Endothelial cell (in vitro differentiated cells): ENCODE measurements at places on chromosomes 1 and 21. TPM values are rescaled to one million over a fixed set of nuclear protein-coding genes. Genes with fewer than 3 reads are reported as not detected.

FCN3 gene
- total RNA-seq, result 132 TPM

TTC22 gene
- not detected for total RNA-seq

ZNF695 gene
- total RNA-seq, result 3.2 TPM

SOX13 gene
- total RNA-seq, result 107 TPM

- peak within 1 kb of the TSS; percentile 38 for H3K27ac ChIP-seq
- peak; percentile 77 for DNase-seq
- H3K36me3 ChIP-seq, result peaks cover 4% of the 10 kb centered on the region
Observed at GRCh38 chr1:212950243-212951125, at the start of gene VASH2. Gene VASH2 (plus strand): TSS chr1:212950541. CDS start chr1:212951543, 1,002 bp downstream.

DNA sequence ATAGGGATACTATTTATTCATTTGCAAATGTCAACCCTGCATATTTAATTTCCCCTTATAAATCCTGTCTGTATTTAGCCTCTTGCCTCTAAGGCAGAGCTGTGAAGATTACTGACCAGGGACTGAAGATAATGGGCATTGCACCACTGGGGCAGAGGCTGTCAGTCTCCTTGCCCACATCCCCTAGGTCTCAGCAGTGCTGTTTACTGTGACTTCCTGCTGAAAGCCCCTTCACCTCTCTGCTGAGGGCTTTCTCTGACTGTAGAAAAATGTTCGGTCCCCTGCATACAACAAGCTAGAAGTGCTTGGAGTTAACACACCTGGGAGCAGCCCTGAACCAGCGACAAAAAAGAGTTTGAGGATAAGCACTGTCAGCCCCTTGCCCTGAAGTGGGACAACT is 28.8 kb downstream of the SLC5A9 start:
- peaks cover 3% of the 10 kb centered on the region for H3K27me3 ChIP-seq
- H3K4me1 ChIP-seq, result peaks cover 31% of the 10 kb centered on the region
- H3K4me3 ChIP-seq, result no peak overlapping the region
- peaks cover 16% of the 10 kb centered on the region for H3K36me3 ChIP-seq
- no peak overlapping the region for H3K27ac ChIP-seq

DNA sequence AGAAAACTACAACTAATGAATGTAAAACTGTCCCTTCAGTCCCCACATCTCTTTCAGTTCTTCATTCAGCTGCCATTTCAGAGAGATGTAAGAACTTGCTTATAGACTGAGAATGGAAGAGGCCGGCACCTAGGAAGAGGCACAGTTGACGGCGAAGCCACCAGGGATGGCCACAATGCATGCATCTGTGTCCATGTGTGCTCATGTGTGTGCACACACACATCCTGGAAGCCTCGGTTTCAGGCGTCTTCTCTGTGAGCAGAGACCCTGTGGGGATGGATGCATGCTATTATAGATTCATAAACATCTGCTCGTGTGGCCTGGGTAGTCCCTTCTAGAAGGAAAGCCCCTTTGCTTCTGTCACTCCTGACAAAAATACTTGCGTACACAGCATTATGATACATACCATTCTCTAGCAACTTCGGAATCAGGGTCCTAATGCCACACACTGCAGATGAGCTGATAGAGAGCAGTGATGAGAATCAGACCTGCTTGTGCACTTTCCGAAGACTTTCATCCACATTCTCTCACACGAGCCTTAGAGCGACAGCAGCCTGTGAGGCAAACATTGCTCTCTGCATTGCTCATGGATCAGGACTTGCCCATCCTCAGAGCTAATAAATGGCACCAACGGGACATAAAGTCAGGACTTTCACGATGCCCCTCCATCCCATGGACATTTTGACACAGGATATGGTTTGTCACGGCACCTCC is 12.4 kb upstream of the GPR61 start:
- peak overlapping the region; percentile 71 for H3K27ac ChIP-seq
- DNase-seq, result no peak
- peaks cover 4% of the 10 kb centered on the region for H3K27me3 ChIP-seq
- peaks cover 15% of the 10 kb centered on the region for H3K4me1 ChIP-seq

GRCh38 chr1:101733340-101733739 is 263.4 kb downstream of the OLFM3 start:
- no peaks in the 10 kb centered on the region for H3K27me3 ChIP-seq
- H3K4me3 ChIP-seq, result no peak overlapping the region
- no peaks in the 10 kb centered on the region for H3K4me1 ChIP-seq
- H3K27ac ChIP-seq, result no peak overlapping the region
- no peak for DNase-seq
- H3K36me3 ChIP-seq, result no peaks in the 10 kb centered on the region

DNA sequence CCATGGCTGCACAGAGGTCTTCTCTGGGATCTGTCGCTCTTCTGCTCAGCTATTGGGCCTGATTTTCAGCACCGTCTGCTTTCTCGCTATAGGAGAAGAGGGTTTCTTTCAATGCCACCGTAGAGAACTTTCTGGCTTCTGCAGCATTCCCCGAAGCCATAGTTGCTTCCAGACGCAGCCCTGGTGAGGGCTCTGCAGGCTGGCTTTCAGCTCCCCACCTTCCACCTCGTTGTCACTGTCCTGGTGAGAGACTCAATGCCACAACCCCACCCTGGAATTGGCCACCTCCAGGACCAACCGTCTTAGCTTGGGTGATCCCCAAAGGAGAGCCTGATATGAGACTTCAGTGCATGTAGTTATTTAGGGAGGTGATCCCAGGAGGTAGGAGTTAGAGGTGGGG is 12.0 kb upstream of the PRKCZ start:
- H3K4me3 ChIP-seq, result no peak overlapping the region
- DNase-seq, result no peak
- H3K4me1 ChIP-seq, result no peaks in the 10 kb centered on the region
- H3K27ac ChIP-seq, result no peak overlapping the region

GRCh38 chr1:18280956-18281355 is 173.4 kb downstream of the IGSF21 start:
- H3K27me3 ChIP-seq, result peaks cover 9% of the 10 kb centered on the region
- no peak overlapping the region for H3K4me3 ChIP-seq
- no peak for DNase-seq
- H3K36me3 ChIP-seq, result no peaks in the 10 kb centered on the region

DNA sequence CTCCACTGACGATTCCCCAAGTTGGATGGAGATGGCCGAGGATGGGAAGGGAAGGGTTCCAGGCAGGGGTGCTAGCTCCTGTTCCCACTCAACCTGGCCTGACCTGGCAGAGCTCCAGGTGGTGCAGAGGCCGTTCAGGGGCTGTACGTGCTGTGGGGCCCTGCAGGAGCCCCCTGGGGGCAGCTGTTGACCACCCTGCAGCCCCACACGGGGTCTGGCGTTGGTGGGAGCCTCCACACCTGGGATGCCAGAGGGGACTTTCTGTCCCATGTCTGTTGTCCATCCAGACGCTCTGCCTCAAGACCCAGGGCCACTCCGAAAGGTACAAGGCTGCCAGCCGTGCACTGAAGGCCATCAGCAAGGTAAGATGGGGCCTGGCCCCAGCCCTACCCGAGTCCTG is 20.0 kb downstream of the ARHGEF16 start:
- no peak for DNase-seq
- no peak overlapping the region for H3K27ac ChIP-seq
- H3K4me3 ChIP-seq, result no peak overlapping the region
- peaks cover 14% of the 10 kb centered on the region for H3K4me1 ChIP-seq

DNA sequence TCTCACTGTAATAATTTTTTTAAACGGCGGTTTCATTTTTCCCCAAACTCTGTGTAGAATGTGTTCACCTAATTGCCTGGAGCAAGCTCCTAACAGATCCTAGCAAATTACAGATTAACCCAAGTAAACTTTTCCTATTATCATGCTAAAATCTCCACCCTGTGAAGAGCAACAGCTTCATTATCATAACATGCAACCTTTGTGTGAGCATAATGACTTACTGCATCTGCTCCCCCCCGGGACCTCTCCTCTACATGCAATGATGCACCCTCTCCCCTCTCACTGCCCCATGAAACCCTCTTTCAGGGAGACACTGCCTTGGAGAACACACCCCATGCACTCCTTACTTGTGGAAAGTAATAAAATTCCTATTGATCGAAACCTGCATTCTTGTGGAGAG is 717.0 kb upstream of the TMPRSS15 start:
- no peaks in the 10 kb centered on the region for H3K36me3 ChIP-seq
- no peaks in the 10 kb centered on the region for H3K27me3 ChIP-seq
- DNase-seq, result no peak
- no peak overlapping the region for H3K4me3 ChIP-seq
- H3K27ac ChIP-seq, result no peak overlapping the region

DNA sequence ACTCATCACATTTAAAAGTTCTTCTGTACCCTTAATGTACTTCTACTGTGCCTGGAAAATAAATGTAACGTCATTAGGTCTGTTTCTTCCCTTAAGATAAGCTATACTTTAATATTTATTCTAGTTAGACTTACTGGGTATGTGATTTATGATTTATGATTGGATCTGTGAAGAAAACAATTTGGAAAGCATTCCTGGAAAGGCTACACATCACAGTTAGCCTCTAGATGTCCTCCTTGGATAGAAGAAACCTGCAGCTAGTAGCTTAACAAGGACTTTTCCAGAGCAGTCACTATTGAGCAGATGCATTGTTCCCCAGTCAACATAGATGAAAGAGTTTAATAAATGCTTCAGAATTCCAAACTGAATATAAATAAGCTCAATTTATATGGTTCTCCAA is 22.2 kb upstream of the ABL2 start:
- peaks cover 6% of the 10 kb centered on the region for H3K4me1 ChIP-seq
- no peaks in the 10 kb centered on the region for H3K36me3 ChIP-seq
- H3K27me3 ChIP-seq, result peaks cover 2% of the 10 kb centered on the region
- no peak for DNase-seq

DNA sequence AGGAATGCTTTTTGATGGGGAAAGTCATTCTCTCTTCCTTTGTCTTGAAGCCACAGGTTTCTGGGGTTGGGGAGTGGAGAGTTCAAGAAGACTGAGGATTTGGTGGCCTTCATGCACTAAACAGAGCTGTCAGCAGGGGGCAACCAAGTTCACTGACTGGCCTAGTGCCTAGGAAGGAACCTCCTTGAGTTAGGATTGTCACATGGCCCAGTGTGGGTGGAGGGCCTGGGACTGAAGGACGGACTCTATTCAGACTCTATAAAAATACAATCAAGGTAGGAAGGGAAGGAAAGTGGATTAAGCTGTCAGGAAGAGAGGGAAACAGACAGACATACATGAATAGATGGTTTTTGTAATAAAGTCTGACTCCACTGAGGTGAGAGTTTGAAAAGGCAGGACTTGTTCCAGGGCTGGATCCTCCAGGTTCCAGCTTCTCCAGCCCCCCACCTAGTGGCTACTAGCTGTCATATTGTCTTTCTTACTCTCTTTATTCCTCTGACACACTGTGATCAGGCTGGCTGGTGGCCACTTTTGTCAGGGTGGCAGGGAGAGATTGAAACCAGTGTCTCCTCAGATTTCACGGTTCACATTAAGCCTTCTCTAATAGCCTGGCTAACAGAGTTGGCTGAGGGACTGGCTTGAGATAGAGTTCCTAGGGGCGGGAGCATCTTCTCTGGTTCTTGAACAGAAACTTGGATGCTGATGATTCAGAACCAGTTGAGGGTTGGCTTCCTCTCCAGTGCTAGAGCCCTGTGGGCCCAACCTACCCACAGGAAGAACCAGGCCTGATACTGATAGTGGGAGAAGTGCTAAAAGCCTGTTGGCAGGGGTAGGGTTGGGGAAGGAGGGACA is 4.1 kb upstream of the SH3BGRL3 start:
- peaks cover 15% of the 10 kb centered on the region for H3K36me3 ChIP-seq
- peak overlapping the region; percentile 21 for H3K4me3 ChIP-seq
- DNase-seq, result peak; percentile 85
- H3K4me1 ChIP-seq, result peaks cover 19% of the 10 kb centered on the region
- peaks cover 3% of the 10 kb centered on the region for H3K27me3 ChIP-seq

- DNase-seq, result no peak
- H3K4me1 ChIP-seq, result no peaks in the 10 kb centered on the region
- peaks cover 11% of the 10 kb centered on the region for H3K27me3 ChIP-seq
- H3K4me3 ChIP-seq, result no peak overlapping the region
- H3K27ac ChIP-seq, result no peak overlapping the region
- H3K36me3 ChIP-seq, result no peaks in the 10 kb centered on the region
Observed at GRCh38 chr1:212514056-212514614, 81.4 kb downstream of the NENF start.

- DNase-seq, result peak; percentile 64
- peaks cover 39% of the 10 kb centered on the region for H3K4me1 ChIP-seq
- peak overlapping the region; percentile 96 for H3K4me3 ChIP-seq
- peak overlapping the region; percentile 37 for H3K27ac ChIP-seq
- no peaks in the 10 kb centered on the region for H3K36me3 ChIP-seq
Observed at GRCh38 chr1:231626951-231627614, 493 bp downstream of the DISC1 start.

DNA sequence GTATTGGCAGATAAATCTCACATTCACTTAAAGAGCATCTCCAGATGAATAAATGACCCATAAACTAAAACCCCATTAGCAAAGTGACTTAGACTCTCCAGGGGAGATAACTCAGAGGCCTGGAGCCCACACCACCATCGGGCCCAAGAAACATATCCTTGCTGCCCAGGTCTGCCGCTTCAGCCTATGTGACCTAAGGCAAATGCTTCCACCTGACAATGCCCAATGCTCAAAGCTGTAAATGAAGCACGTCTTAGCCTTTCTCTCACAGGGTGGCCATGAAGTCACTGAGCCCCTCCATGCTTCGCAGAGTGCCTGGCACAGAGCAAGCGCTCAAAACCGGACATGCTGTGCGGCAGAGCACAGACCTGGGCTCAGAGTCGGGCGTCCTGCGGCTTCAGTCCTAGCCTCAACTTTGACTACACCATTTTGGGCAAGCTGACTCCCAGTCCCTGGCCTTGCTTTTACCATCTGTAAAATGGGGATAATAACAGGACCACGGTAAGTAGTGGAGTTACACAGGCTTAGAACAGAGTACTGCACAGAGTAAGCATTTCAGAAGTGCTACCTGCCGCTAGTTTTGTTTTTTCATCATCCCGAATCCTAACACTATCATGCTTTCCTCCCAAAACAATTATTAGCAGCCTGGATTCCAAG is 23.7 kb downstream of the NOL9 start:
- peaks cover 37% of the 10 kb centered on the region for H3K36me3 ChIP-seq
- H3K4me1 ChIP-seq, result peaks cover 6% of the 10 kb centered on the region
- H3K4me3 ChIP-seq, result no peak overlapping the region
- H3K27ac ChIP-seq, result no peak overlapping the region
- no peak for DNase-seq
- peaks cover 7% of the 10 kb centered on the region for H3K27me3 ChIP-seq

DNA sequence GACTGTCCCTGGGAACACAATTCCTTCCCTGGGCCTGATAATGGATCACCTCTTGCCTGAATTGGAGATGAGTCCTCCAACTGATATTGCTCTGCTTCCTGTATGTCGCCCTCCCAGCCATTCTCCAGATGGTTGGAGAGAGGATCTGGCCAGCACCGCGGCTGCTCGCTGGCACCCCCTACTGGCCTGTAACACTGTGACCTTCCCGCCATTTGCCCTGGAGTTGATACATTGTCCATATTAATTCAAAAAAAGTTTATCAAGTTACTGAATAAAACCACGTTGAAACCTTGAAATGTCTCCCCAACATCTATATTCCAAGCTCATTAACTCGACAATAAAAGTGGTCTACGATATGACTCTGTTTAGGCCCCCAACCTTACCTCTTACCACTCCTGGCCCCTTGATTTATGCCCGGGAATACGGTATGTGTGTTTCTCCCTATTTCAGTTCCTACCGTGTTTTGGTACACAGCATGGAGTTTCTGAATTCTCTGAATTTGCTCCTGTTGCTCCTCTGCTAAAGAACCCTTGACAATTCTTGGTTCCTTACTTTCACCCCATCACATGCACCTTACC is 241.8 kb upstream of the KIAA0040 start:
- no peaks in the 10 kb centered on the region for H3K4me1 ChIP-seq
- no peak overlapping the region for H3K27ac ChIP-seq
- H3K27me3 ChIP-seq, result peaks cover 6% of the 10 kb centered on the region
- H3K4me3 ChIP-seq, result no peak overlapping the region
